ENCODE measurements at places on chromosomes 5 and 9.

DNA sequence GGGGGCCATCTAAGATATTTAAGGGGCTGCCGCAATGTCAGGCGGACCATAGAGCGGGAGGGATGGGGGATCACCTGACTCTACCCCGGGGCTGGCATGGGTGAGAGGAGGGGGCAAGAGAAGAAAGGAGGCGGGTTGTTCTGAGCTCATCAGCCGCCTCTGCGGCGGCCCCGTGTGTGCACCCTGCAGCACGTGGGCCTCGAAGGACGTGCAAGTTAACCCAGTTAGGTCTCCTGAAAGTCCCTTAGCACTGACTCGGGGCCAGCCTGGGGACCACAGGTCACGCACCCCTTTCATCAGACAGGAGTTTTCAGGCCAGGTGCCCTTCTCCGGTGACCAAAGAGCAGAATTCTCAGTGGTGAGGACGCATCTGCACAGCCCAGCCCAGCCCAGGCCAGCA lies 58.0 kb downstream of the UBE2QL1 start:
- no peak for DNase-seq

DNA sequence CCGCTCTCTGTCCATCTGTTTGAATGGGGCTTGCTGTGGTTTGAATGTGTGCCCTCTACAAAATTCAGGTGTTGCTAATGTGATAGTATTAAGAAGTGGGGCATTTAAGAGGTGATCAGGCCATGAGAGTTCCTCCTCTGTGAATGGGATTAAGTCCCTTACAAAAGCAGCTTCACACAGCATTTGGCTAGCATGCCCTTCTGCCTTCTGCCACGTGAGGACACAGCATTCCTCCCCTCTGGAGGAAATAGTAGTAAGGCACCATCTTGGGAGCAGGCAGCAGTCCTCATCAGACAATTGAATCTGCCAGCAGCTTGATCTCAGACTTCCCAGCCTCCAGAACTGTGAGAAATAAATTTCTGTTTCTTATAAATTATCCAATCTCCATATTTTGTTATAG lies 540.2 kb downstream of the CSNK1G3 start:
- no peak for DNase-seq

DNA sequence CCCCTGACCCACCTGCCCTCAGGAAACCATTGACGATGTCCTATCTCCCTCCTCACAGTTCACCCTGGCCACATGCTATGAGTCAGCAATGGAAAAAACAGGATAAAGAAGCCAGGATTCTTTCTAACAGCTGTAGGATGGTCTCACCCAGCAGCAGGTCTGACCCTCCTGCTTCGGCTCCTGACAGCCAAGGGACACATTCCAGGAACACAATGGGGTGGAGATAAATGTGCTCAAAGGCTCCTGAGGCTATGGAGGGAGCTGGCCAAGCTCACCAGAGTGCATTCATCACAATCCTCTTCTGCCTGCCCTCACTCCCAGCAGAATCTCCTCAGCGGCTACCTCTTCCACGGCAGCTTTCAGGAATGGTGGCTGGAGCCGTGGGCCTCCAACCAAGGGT lies 170.3 kb downstream of the PJA2 start:
- no peak for DNase-seq

- DNase-seq: peak; percentile 4
Measured at GRCh38 chr5:16411741-16412455, 53.7 kb downstream of the ZNF622 start.

- DNase-seq: no peak
Measured at GRCh38 chr5:158874792-158875191, 224.9 kb downstream of the EBF1 start.

Measured in iris pigment epithelial cell (primary cell).